ENCODE measurements at places on chromosomes 6 and 20. TPM values are rescaled to one million over a fixed set of nuclear protein-coding genes. Genes with fewer than 3 reads are reported as not detected.

The VGLL2 gene
- not detected for total RNA-seq

The CDSN gene
- total RNA-seq = not detected

The HFE gene
- total RNA-seq = 2.1 TPM

The HLA-DRA gene
- 2.2 TPM for total RNA-seq

The PLN gene
- total RNA-seq = not detected

The MCUR1 gene
- total RNA-seq = 33.0 TPM

The GJE1 gene
- total RNA-seq = not detected

The ATP6V1G2 gene
- total RNA-seq = 7.4 TPM

The DTNBP1 gene
- 24.5 TPM for total RNA-seq

The HLA-DPB1 gene
- total RNA-seq = 10.6 TPM

The SIRPG gene
- total RNA-seq = 46.9 TPM

The BTN1A1 gene
- total RNA-seq = not detected

The TINAG gene
- not detected for total RNA-seq

The GJA1 gene
- total RNA-seq = 0.16 TPM

The TFAP2D gene
- not detected for total RNA-seq

The PCMT1 gene
- 70.7 TPM for total RNA-seq

The TTLL9 gene
- not detected for total RNA-seq

The NKAPL gene
- not detected for total RNA-seq

The KIAA0408 gene
- total RNA-seq = 4.4 TPM

The AVP gene
- total RNA-seq = not detected

Data from activated naive CD4-positive, alpha-beta T cell treated with anti-CD3 and anti-CD28 coated beads, Interleukin-2, amount 50 U/mL, for 72 hours (primary cell).